CD4-positive, alpha-beta T cell treated with Interleukin-17A for 1 hour (primary cell): ENCODE measurements at places on chromosomes 3 and 15.

DNA sequence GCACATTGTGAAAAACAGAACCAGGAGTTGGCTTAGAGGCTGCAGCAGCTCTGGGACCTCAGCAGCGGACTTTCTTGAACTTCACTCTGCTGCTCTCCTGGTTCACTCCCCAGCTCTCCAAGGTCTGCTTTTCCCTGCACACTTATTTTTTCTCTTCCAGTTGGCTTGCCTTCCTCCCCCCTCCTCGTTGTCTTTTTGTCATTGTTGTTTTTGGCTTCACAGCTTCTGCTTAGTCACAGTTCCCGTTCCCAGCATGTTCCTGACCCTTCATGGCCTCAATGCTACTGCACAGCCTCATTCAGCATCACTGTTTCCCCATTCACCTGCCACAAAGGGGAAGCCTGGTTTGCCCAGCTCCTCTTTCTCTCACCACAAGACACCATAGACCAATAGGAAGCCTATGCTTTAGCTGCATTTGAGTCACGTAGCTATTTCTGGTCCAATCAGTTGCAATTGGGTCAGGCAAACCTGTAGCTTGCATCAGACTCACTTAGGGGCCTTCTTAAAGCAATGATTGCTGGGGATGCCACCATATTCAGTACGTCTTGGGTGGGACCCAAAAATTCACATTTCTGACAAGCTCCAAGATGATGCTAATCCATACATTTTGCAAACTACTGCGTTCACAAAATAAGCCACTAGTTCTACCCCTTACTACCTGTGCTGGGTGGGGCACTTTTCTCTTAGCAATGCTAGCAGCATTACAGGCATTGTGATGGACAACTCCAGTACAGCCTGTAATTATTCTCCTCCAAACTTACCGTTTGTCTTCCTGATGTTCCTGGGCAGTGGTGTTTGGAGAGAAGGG lies 7.8 kb upstream of the SUMF1 start:
- peak; percentile 36 for DNase-seq

- DNase-seq = peak; percentile 25
Measured at GRCh38 chr3:48268936-48269561, 28.1 kb downstream of the ZNF589 start.

GRCh38 chr15:58324533-58324932 lies 107.3 kb upstream of the LIPC start:
- DNase-seq = no peak

DNA sequence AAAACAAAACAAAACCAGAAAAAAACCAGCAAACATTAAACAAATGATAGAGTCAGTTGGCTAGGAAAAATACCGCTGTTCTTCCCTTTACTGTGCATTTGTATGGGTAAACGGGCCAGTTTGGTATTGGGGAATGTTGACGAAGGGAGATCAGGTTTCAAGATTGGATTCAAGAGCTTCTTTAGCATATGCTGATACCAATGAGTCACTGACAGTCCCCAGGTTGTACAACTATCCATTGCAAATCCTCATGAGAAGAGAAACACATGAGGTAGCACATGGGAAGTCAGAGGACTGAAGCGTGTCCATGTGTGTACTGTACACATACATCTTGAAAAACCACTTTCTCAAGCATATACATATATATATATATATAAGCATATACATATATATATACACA lies 25.6 kb downstream of the TIGIT start:
- DNase-seq = no peak

DNA sequence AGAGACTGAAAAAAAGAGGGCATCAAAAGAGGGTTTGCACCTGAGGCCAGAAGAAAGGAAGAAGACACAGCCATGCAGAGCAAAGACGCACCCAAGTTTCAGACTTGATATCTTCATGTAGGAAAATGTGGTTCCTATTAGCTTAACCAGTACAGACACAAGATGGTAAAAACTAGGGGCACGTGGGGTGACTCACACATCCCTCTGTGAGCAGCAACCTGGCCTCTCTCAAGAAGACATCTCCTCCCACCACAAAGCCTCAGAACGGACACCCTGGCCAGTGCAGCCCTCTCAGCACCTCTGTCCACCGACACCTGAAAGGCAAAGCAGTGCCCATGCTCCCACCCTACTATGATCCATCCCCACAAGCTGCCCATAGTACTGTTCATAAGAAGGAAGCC lies 33.3 kb downstream of the GLB1 start:
- DNase-seq = peak; percentile 57

- no peak for DNase-seq
Measured at GRCh38 chr3:127428344-127428997, 140.6 kb upstream of the PRR20G start.

DNA sequence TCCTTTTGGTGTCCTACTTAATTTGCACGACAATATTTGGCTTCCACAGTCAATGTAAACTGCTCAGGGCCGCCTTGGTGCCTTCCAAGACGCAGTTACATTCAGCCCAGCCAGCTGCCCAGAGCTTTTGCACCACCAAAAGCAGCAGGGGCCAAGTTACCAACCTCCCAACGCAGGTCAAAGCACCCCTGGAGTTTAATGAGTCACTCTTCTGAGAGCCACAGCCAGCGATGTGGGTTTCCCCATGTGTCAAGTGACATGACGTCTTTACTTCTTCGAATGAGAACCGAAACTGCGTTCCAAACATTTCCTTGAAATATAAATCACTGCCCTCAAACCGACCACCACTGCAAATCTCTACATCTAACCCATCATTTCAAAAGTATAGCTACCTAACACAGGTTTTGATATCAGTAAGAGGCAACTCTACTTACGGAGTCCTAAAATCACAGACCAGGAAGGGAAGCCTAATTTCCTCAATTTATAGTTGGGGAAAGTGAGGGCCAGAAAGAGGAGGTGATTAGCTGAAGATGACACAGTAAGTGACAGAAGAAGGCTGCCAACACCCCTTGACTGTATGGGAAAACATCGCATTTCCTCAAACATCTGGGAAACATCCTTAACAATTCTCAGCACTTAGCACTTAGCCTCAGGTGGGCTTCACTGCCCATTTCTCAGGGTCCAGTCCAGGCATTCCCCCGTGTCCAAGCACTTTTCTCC lies 24.5 kb downstream of the MB21D2 start:
- DNase-seq = peak; percentile 78
